Cortex of kidney (tissue), 1 donor: ENCODE measurements at places on chromosomes 7 and 10.

GRCh38 chr10:110805292-110805691 is 66.4 kb upstream of the PDCD4 start:
- DNase-seq = no peak

DNA sequence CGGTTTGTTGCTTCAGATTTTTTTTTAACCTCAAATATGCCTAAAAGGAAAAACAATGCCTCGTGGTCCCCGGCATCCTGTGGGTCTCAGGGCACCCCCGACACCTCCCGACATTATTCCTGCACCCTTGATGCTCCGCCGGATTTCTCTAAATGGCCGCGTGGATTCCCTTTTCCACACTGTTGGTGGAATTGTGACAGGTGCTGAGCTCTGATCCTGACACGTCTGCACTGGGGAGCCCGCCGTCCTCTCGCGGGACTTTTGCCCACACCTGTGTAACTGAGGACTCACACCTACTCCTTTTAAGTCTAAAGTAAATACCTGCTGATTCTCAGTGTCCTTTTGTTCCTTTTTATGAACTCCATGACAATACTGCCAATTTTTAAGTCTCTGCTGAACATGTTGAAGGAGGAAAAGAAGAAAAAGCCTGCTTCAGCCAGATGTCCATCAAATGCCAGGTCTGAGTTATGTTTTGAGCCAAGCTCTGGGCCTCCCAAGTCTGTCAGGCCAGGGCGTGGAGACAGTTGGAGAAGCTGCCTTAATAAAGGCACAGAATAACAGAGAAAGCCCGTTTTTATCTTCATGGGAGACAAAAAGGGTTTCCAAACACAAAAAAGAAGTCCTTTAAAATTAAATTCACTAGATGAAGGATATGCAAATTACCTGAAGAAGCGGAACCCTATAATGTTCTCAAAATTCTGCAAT is 568.2 kb downstream of the DNAJB6 start:
- DNase-seq = no peak

DNA sequence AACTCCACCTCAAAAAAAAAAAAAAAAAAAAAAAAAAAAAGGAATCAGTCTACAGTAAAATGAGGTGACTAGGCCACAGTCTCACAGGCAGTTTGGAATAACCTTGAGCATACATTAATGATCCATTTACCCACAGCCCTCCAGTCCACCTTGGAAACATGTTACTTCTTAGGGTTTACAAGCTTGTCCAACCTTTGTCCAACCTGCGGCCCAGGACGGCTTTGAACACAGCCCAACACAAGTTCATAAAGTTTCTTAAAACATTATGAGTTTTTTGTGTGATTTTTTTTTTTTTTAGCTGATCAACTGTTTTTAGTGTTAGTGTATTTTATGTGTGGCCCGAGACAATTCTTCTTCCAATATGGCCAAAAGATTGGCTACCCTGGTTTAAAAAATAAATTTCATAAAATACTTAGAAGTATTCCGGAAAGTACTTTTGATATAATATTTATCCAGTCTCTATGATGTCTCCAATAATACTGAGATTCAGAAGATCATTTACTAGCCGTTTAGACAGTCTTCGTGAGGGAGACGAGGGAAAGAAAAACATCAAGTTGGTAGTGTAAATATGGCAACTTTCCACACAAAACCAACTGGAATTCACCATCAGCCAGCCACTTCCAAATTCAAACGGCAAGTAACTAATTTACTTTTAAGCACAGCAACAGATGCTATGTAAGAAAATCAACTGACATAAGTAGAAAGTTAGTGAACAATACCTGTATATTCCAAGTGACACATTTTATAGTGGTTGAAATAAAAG is 9.9 kb downstream of the BAZ1B start:
- DNase-seq = no peak

DNA sequence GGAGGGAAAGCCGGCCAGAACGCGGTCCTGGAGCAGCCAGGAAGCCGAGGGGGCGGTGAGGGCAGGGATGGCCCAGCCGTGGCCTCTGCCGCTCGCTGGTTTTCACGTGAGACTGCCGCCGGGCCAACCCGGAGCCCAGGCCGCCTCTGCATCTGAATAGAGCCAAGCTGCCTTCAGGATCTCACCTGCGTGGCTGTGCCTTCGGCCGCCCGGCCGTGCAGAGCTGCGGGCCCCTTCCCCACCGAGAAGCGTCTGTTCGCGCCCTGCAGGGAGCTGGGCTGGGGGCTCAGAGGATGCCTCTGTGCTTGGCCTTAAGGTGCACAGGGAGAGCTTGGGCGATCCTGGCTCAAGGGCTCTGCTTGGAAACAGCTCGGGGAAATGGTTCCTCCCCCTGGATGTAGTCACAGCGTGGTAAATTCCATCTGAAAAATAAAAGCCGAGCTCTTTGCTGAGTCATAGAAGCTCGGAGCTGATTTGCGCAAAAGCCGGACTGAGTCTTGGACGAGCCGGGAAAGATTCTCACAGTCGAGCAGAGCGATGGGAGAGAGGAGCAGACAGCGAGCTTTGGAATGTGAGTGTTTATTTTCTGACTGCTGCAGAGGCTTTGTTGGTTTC is at the start of gene JAKMIP3:
Gene JAKMIP3 (plus strand): TSS at position 456 of the 615 bp plus-strand sequence. CDS start 38,863 bp downstream, outside the sequence.
- no peak for DNase-seq

DNA sequence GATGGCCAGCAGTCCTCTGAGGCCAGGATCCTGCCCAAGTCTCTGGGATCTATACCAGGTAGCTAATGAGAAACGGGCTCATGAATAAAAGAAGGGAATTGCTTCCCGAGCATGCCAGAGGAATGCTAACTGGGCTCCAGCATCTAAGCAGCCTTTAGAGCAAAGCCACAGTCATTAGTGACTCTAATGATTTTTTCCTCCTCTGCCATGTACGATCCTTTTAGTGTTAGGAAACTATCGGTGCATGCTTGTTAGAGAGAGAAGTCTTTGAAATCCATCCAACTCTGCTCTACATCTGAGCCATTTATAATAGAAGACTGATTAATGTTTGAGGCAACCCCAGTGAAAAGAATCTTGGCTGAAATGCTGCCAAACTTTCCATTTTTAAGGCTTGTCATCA is 124.9 kb upstream of the TCERG1L start:
- DNase-seq = no peak

DNA sequence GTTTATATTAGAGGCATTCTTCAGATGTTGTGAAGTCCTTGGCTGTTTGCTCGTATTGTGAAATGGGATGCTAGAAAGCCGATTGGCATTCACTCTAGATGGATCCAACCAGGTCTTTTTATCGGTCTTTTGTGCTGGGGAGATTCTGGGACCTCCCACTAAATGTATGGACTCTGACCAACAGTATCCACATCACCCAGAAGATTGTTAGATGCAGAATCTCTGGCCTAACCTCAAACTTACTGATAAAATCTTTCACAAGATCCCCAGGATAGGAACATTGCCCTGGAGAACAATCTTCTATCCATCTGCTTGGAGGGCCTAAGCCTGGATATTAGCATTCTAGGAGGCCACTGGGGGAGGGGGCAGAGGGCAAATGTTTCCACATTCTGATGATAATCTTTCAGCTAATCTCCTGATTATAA is 160.9 kb downstream of the PLXDC2 start:
- DNase-seq = no peak

- DNase-seq = no peak
These were observed 45.1 kb upstream of the SMNDC1 start for GRCh38 chr10:110349831-110350230.

- no peak for DNase-seq
These were observed 194.4 kb upstream of the TCF7L2 start for GRCh38 chr10:112755446-112756234.

GRCh38 chr7:79529881-79530235 is 76.4 kb upstream of the MAGI2 start:
- no peak for DNase-seq

DNA sequence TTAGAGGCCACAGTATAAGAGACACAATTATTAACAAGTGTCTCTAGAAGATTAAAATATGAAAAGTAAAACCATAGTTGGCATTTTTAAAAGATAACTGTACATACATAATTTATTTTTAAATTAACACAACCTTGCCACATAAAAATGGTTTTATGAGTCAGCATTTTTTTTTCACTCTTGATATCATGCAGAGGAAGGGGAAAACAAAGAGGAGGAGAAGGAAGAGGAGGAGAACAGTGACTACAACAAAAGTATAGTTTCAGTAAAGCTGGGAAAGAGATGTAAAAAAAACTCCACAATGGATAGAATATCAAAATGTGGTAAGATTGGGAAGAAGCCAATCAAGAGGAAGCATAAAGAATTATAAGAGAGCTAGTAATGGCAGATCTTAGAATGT is 34.0 kb downstream of the CH25H start:
- no peak for DNase-seq

DNA sequence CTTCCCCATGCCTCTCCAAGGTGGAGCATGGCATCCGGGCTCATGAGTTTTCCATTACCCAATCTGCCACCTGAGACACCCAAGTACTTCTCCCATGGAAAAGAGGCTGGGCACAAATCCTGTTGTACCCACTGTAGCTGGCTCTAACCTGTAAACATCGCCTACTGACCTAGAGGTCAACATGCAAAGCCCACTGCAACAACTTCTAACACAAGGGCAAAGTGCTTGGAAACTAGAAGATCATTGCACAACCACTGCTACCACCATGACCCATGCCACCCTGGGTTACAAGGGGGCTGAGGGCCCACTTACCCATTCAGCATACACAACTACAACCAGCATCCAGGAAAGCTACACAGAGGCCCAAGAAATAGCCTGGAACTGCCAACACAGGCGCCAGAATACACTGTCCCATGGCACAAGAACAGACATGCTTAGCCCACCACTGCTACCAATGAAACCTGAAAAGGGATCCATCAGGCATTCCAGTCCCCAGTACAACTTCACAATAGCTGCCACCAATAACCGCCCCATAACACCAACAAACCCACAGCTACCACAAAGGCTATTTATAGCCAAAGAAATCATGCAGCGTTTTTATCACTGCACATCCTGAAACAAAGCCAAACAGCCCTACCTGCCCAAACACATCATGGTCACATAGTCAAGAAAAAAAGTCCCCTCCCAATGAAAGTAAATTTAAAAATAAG is 63.4 kb downstream of the RNF32 start:
- no peak for DNase-seq

- DNase-seq = no peak
These were observed 74.4 kb upstream of the LSM8 start for GRCh38 chr7:118109607-118110006.

GRCh38 chr7:27248911-27249723 is 6.5 kb downstream of the EVX1 start:
- no peak for DNase-seq

GRCh38 chr7:80902019-80902418 is 16.8 kb downstream of the SEMA3C start:
- no peak for DNase-seq

DNA sequence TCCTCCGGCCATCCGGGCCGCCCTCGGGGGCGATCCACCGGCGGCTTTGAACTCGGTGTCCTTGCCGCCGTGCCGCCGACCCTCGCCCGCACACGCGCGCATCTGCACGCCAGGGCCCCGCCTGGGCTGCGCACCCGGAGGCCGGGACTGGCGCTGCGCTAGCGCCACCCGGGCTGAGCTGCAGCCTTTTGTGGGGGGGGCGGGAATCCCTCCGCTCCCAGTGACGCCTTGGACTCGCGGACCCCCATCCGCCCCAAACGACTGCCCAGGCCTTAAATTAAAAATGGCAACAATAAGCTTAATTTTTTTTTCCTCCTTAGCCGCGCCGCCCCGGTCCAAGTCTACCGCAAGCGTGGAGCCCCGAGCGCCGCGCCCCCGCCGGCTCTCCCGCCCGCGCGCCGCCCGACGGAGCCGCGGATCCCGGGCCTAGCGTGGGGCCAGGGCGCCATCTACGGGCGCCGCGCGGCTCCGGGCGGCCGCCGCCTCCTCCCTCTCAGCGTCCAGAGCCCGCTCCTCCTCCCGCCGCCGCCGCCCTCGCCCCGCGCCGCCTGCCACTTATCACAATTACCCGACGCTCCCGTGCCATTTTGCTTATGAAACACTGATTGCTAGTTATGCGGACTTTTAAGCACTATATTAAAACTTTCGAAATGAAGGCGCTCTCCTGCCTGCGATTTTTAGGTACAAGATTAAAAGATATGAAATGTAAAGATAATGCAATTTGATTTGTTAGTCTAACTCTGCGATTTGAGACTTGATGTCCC is 7.5 kb upstream of the EBF3 start:
- no peak for DNase-seq

DNA sequence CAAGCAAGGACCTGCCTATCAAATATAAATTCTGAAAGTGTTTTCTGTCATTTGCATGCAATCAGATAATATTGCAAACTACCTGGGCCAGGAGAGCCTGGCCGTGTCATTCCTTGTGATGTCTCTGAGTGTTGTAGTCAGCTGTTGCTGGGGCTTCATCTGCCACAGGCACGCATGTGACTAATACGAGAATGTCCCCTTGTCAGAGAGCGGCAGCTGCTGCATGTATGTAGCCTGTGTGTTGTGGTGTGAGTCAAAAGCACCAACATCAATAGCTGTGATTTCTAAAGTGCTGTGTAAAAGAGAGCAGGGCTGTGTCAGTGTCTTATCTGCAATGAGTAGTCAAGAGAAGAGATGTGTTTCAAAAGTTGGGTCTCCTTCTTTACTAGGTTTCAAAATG is 155.4 kb downstream of the POU6F2 start:
- no peak for DNase-seq

DNA sequence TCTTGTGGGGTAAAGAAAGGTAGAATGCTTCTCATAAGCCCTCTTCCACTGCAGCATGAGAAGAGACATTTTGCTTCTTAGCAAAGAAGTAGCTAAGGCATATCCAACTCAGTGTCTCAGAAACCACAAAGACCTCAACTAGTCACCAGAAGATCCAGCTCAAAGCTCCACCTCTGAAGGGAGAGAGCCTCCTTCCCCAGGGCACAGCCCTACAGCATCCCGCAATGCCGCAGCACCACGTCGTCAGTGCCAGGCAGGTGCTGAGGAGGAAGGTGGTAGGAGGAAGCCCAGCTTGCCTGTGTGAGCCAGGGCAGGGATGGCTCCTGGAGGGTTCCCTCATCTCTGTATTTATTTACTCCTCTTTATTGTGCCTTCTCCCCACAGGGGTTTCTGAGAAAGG is 385.6 kb upstream of the NPVF start:
- DNase-seq = no peak
